ENCODE measurements at places on chromosomes 13 and 19.

- no peak for DNase-seq
Measured at GRCh38 chr13:83880275-83881139, 1.8 kb downstream of the SLITRK1 start.

GRCh38 chr19:1156830-1157615 lies 17.0 kb downstream of the SBNO2 start:
- no peak for DNase-seq

- no peak for DNase-seq
Measured at GRCh38 chr13:107035778-107036177, 467.8 kb upstream of the ARGLU1 start.

DNA sequence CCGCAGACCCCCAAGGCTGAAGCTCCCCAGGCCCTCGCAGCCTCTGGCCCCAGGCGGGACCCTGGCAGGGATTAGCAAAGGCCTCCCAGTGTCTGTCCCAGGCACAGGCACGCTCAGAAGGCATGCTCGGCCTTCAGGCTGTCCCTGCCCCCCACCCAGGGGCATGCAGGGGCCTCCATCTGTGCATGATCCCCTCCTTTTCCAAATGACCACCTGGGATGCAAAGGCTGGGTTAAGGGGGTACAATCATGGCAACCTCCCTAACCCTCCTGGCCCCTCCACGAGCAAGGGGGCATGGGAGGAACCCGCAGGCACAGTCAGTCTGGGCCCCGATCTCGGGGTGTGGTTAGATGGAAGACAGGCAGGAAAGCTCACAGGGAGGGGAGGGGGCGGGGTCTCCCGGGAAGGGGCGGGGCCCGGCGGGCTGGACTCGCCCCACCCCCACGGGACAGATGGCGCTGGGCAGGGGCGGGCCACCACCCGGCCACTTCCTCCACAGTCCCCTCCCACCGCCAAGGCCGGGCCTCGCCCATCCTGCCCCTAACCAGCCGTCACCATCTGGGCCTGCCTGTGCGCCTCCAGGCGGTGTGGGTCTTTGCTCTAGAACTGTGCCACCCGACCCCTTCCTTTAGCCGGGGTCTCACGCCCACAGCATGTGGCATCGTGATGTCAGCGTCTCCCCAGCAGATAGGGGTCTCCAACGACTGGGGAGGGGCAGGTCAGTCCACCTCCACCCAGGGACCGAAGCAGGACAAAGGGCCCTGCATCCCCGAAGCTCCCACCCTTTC lies 7.0 kb upstream of the REXO1 start:
- peak; percentile 91 for DNase-seq

DNA sequence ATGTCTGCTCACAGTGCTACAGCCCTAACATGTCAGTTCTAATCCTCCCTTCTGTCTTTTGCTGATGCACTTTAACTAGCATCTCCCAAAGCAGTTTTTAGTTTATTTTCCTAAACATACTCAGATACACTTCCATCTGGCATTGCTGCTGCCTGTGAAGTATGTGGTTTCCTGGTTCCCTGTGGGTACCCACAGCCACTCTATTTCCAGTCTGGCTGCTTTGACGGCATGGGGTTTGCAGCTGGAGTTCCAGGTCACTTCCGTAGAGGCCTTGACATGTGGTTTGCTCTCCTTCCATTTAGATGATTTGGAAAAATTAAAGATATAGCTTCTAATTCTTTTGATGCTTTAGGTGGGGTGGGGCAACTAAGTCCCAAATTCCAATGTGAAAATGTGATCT lies 375.5 kb downstream of the PCDH20 start:
- DNase-seq, result no peak

- no peak for DNase-seq
Measured at GRCh38 chr13:45055198-45055901, 65.0 kb upstream of the GTF2F2 start.

- DNase-seq, result no peak
Measured at GRCh38 chr13:60363288-60363687, 33.7 kb upstream of the TDRD3 start.
